ENCODE measurements at places on chromosomes 2 and 18.

GRCh38 chr2:85061896-85062295 is 71.3 kb upstream of the TCF7L1 start:
- DNase-seq, result no peak

DNA sequence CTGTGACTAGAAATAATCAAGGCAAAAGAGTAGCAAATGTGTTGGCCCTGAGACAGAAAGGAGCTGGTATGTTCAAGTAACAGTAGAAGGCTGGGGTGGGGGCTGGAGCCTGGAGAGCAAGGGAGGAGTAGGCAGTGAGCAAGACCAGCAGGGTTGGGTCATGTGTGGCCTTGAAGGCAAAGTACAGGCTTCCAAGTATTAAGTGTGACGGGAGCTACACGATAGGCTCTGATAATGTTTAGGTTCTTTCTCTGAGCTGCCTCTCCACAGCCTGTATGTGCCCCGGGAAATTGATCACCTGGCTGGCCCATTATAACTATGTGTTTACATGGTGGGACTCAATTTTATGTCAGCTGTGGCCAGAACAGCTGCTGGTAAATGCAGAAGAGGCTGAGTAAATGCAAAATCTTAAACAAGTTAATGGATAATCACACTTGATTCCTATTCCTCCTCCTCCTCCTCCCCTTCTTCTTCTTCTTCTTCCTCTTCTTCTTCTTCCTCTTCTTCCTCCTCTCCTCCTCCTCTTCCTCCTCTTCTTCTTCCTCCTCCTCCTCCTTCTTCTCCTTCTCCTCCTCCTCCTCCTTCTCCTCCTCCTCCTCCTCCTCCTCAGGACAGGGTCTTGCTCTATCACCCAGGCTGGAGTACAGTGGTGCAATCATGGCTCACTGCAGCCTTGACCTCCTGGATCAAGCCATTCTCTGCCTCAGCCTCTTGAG is 9.3 kb downstream of the IL1F10 start:
- no peak for DNase-seq

DNA sequence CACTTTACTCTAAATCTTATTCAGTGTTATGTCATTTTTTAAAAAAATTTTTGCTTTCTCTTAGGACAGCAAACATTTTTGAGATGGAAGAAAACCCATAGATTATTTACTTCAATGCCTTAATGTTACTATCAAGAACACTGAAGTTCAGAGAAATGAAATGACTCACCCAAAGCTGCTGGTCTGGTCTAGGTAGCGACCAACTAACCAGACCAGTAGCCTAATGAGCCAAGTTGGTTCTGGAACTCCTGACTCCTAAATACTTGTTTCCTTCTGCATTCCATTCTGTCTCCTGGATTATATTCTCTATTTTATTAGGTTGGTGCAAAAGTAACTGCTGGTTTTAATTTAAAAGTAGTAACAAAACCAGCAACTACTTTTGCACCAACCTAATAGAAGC is 35.4 kb downstream of the SLC8A1 start:
- no peak for DNase-seq

GRCh38 chr2:202822411-202822810 is 49.2 kb downstream of the ICA1L start:
- no peak for DNase-seq

- DNase-seq, result peak; percentile 5
These were observed 39.0 kb upstream of the STRN start for GRCh38 chr2:37005118-37005868.

DNA sequence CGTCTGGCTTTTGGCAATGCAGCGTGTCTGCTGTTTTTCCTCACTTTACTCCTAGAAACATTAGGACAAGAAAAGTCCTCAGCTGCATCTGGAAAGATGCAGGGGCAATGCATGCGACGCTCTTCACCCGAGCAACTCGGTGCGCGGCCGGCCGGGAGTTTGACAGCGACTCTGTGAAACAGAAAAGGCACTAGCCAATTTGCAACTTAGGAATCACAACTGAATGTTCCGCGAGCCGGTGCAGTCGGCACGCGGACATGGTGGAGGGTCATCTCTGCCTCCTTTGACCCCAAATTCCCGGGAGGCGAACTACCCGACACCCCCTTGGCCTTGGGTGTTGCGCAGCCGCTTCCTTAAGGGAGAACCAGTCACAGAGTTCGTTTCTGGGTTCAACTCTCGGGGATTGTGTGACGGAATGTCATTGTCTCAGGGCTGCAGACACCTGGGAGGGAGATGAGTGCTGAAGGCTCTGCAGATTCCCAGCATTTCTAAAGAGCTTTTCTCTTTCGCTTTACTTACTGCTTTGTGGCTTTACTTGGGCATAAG is 9.8 kb downstream of the NR4A2 start:
- no peak for DNase-seq

DNA sequence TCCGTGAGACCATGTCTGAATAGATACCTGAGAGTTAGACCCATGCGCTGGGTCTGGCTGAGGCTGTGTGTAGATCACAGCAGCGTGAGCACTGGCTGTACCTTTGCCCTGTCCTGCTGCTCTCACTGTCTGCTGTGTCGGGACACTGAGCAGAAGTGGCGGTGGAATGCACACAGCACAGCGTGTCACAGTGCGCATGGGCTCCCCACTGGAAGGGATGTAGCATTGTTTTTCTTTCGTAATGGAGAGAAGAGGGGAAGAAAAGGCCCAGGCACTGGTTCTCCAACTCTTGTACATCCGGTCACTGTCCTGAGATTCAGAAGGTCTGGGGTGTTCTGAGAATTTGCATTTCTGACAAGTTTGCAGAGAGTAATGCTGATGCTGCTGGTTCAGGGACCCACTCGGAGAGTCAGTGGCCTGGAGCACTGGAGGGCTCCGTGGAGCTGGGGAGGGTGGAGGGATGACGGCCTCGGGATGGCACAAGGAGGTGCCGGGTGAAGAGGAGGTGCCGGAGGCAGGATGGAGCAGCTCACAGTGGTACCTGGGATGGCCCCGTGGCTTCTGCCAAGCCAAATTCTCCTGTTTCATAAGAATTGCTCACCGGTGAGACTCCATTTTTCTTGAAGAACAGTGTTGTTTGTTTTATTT is 252.8 kb downstream of the LDLRAD4 start:
- DNase-seq, result no peak

- peak; percentile 93 for DNase-seq
These were observed 7.8 kb upstream of the ARHGAP25 start for GRCh38 chr2:68726608-68727367.

DNA sequence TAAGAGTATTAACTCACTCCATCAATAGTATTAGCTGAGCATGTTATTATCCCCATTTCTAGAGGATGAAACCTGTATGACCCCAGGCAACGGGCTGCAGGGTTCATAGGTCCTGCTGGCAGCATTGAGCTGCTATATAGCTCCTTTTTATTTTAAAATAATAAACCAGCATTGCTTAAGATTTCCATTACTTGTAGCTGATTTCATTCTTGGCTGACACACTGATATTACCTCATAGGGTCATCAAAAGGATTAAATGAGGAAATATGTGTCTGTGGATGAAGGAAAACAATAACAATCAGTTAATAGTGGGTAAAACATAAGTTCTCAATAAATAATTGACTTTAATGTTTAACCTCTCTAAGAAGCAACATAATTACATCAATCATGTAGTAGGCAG is 48.3 kb upstream of the NRP2 start:
- no peak for DNase-seq

DNA sequence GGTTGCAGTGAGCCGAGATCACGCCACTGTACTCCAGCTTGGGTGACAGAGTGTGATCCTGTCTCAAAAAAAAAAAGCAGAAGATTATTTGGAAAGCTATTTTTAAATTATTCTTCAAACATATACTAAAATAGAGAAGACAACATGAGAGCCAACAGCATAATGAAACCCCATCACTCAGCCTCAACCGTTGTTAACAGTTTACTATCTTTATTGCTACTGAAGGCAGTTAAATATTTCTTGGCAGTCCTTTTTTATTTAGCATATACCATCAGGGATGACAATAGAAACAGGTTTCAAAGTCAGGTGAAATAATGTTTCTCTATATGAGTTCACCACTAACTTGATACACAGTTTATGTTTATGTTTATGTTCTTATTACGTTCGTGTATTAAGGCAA is 157.2 kb downstream of the NEDD4L start:
- DNase-seq, result no peak

DNA sequence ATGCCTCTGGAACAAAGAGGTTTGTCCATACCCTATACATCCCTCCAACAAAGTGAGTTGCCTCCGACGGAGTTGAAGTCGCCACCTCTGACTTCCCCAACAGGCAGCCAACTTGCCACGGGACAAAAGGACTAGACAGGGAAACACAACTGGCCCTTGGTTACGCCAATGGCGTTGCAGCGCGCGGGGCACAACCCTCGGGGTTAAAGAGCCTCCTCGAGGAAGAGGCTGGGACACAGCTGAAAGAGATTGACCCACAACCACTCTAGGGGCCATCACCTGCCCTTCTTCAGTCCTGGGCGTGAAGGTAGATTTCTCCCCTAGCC is 545 bp downstream of the GTF3C2 start:
- no peak for DNase-seq

GRCh38 chr2:111243295-111243694 is 122.6 kb downstream of the BCL2L11 start:
- DNase-seq, result no peak

- DNase-seq, result no peak
These were observed 18.9 kb downstream of the SLC8A1 start for GRCh38 chr2:40432921-40433483.

DNA sequence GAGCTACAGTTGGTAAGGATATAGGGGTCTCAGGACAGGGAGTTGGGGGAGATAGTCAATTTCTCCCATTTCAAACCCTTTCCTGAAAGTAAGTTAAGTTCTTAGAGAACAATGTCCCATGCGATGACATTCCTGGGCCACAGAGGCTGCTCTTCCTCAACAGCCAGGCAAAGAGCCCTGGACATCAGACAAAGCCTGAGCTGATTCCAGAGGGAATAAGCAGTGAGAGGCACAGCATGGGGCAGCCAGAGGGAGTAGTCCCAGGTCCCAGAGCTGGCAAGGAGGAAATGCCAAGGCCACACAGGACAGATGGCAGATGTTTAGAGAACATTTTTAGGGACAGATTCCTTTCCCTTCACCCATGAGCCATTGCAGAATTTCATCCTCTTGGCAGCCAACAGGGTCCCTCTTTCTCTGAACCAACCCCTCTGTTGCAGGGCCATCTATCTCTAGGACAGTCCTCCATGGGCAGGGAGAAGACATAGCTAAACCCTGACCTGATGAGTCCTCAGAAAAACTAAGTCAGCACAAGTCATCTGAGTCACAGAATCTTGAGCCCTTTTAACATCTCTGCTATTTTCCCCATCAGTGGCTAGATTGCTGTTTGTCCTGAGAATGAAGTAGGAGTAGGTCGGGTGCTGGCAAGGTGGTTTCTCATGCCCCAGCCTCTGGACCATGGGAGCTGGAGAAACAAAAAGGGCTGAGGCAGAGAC is 81.6 kb upstream of the STPG4 start:
- no peak for DNase-seq

DNA sequence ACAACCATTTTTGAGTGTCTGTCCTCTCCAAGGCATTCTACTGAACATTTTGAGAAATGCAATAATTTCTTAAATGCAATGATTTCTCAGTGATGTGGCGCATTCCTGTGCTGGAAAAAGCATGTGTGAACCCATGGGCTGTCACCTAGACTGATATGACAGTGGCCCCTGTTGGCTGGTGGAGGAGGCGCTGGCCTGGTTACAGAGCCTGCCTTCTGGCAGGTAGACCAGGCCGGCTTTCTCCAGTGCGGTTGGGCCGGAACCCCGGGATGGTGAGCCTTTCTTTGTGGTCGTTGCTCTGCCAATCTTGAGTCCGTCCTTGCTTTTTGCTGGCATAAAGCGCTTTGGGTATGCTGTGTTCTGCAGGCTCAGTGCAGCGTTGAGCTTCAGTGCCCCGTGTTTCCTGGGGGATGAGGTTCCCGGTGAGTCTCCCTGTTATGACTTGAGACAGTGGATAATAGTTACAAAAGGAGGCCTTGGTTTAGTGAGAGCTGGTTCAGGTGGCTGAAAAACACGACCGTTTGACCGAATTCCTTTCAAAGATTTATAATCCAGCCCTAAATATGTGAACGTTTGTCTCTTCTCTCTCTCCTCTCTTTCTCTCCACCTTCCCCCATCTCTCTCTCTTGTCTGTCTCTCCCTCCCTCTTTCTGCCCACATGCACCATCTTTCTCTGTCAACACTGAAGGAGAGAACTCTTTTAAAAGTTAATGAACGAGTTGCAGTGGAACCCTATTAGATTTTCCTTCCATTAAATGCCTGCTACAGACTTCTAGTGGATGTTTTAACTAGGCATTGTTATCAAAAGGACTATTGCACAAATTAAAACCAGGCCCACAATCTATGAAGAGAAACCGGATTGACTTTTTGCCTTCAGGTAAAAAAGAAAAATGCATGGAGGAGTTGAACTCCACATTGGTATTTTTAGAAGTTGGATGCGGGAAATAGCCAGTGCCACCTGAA is 34.0 kb downstream of the TSHZ1 start:
- DNase-seq, result no peak

DNA sequence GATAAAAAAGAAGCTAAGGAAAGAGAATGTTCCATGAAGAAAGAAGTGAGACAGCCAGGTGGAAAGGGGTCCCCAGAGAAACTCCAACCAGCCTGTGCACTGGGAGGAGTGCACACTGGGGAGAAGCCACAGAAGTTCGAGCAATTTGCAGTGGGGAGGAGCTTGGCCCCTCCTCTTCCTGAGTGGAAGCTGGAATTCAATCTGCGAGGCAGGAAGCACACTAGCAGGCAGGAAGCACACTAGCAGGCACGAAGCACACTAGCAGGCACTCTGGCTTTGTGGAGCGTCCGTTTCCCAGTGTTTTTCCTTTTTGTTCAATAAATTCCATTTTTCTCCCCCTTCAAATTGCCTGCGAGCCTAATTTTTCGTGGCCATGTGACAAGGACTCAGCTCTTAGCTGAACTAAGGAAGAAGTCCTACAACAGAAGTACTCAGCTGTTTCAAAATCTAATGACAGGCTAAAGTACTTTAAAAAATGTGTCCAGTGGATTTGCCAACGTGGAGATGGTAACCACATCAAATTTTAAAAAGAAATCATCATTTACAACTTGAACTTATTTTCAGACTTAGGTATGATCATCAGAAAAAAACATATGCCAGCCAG is 21.4 kb upstream of the SPIRE1 start:
- no peak for DNase-seq

DNA sequence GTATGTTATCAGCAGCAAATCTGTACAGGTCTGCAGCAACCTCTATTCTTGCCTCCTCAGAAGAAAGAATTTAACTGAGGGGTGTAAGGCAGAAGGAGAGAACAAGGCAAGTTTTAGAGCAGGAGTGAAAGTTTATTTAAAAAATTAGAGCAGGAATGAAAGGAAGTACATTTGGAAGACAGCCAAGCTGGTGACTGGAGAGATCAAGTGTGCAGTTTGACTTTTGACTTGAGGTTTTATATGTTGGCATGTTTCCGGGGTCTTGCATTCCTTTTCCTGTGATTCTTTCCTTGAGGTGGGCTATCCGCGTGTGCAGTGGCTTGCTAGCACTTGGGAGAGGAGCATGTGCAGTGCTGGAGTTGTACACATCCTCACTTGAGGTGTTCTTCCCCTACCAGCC is 16.5 kb upstream of the CERS6 start:
- no peak for DNase-seq

DNA sequence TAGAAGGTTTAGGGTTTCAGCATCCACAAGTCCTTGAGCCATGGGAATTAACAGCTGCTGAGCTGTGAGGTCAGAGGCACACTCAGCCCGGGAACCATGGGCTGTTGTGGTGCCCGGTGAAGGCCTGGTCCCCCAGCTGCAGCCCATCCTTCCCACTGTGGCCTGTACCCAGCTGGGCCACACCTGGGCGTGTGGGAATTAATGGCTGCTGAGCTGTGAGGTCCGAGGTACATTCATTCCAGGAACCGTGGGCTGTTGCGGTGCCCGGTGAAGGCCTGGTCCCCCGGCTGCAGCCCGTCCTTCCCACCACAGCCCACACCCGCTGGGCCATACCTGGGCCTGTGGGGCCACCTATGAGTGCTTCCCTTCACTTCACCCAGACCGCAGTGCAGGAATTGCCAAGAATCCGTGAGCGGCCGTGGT is 25.2 kb downstream of the TMEM18 start:
- DNase-seq, result no peak
